Stimulated activated CD4-positive, alpha-beta T cell treated with anti-CD3 and anti-CD28 coated beads, Interleukin-2, amount 100 ng/mL, for 48 hours (primary cell): ENCODE measurements at places on chromosomes 1 and 21.

GRCh38 chr1:17091252-17091651 lies 28.0 kb downstream of the PADI2 start:
- no peak for DNase-seq

GRCh38 chr1:176802316-176802715 lies 339.3 kb downstream of the PAPPA2 start:
- DNase-seq = no peak

DNA sequence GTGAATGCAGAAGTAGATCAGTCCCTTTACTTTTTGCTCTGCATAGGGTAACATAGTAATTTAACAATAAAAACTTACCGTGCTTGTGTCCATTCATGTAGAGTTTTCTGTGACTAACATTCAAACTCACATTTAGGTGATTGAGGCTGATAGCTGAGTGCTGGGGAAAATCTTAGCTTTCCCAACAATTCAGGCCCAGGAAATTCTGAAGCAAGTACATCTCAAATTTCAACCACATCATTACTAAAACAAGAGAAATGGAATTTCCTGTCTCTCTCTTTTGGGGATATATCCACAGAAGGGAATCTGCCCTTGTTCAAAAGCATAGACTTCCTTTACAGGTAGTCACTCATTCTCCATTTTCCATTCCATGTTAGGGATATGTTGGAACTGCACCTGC lies 33.1 kb upstream of the C1orf146 start:
- DNase-seq = no peak

- DNase-seq = no peak
These were observed 2.1 kb upstream of the TTLL7 start for GRCh38 chr1:84000954-84001495.

DNA sequence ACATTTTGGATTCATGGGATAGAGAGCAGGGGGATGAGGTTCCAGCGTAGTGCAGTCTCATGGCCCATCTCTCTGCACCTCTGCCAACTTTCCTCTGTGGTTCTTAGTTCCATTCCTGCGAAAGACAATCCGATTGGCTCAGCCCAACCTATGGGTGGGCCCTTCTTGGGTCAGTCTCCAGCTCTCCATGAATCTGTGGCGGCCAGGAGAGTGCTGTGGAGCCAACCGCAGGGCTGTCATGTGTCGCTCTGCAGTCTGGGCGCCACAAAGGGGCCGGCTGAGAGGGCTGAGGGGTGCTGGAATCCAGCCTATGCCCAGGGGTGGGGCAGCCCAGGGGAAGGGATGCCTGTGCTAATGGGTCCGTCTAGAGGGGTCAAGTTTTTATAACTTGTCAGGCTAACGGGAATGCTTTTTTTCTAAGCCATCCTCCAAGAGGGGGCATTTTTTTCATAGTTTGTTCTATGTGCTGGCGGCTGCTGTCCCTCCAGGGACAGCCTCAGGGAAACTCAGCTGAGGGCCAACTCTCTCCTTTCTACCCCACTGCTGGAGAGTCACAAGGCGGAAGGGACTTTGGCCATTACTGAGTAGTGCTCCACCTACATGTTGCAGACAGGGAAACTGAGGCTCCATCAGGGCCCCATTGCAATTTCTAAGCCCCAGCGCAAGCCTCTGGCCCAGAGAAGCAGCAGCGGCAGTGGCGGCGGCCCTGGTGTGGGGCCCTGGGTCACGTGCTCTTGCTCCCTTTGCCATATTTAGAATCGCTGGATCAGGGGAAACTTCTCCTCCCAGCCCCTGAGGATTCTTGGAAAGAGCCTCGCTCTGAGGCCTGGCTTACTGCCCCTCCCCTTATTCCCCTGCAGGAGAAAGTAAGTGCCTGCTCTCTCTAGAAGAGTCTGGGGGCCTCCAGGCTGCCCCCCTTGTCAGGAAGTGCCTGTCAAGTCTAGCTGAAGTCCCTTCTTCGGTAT lies 23.4 kb downstream of the KCNQ4 start:
- no peak for DNase-seq

DNA sequence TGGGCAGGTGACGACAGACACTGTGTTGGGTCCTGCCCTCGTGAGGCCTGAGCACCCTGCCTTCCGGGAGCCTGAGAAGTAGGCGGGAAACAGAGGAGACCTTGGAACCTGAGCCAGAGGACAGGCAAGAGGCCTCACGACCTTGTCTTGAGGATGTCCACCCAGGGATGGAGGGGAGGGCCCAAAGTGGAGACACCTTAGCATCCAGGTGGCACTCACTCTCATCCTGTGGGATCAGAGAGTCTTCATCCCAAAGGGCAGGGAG lies 347.2 kb downstream of the NPHP4 start:
- no peak for DNase-seq

DNA sequence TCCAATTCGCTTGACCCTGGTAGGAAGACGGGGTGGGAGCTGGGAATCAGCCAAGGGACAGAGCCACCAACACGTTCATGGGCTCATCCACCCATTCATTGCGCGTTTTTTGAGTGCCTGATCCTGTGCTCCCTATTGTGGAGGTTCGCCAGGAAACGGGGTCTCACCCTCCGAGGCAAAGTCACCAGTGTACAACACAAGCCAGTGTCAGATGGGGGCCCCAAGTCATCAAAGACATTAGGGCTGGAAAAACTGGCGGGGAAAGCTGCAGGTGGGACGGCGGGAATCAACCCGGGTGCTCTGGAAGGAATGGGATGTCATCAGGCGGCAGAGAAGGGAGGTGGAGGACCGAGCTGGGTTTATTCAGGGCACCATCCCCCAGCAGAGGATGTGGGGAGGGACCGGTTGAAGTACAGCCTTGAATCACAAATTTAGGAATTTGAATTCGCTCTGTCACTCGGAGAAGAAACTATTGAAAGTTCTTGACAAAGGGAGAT lies 667 bp upstream of the NID1 start:
- DNase-seq = no peak

- no peak for DNase-seq
These were observed 365.8 kb downstream of the RGS7 start for GRCh38 chr1:240991230-240991629.

DNA sequence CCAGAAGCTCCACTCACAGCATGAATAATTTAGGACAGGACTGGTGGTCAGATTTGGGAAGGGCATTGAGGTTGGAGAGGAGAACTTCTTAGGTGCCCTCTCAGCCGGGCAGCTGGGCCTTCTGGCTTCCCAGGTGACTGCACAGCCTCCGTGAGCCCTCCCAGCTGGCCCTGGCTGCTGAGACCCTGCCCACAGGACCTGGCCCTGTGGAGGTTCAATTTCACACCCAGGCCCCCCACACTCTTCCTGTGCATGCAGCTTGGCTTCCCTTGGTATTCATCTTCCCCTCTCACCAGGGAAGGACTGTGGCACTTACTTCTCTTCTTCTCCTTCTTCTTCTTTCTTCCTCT lies 50.6 kb downstream of the NDUFS5 start:
- no peak for DNase-seq
